Right renal cortex interstitium (tissue), 3 donors: ENCODE measurements at places on chromosomes 13 and 19. TPM values are rescaled to one million over a fixed set of nuclear protein-coding genes. Genes with fewer than 3 reads are reported as not detected.

The PSG2 gene
- not detected for polyA plus RNA-seq

The OR7D2 gene
- 0.10 TPM for polyA plus RNA-seq

GRCh38 chr13:48210178-48210577, 22.8 kb upstream of the ITM2B start:
- DNase-seq = no peak

The URAD gene
- not detected for polyA plus RNA-seq

The TNFSF13B gene
- 0.94 TPM for polyA plus RNA-seq

GRCh38 chr19:46760363-46760762, 14.1 kb upstream of the STRN4 start:
- DNase-seq = no peak

The COG6 gene
- 39.4 TPM for polyA plus RNA-seq

GRCh38 chr13:112160558-112160957, 93.6 kb downstream of the SOX1 start:
- DNase-seq = no peak

The ZNF560 gene
- 1.2 TPM for polyA plus RNA-seq

The ZNF44 gene
- polyA plus RNA-seq = 46.4 TPM

The FCHO1 gene
- polyA plus RNA-seq = 1.1 TPM

The CEP89 gene
- polyA plus RNA-seq = 31.9 TPM

DNA sequence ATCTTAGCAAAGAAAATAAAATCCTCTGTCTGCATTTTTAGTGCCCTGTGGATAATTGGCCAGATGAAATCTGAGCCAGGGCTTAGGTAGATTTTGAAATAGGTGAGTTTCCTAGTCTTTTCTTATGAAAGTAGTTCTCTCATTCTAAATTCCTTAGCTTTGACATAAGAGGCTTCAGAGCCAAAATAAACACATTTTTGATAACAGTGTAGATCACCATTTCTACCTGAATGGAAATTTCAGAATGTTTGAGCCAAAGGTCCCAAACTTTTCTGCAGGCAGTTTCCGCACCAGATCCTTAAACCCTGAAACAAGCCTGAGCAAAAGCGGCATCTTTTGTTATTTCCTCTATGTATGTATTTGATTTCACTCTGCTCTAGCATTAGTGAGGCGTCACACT, 551.2 kb downstream of the EFNB2 start:
- no peak for DNase-seq

DNA sequence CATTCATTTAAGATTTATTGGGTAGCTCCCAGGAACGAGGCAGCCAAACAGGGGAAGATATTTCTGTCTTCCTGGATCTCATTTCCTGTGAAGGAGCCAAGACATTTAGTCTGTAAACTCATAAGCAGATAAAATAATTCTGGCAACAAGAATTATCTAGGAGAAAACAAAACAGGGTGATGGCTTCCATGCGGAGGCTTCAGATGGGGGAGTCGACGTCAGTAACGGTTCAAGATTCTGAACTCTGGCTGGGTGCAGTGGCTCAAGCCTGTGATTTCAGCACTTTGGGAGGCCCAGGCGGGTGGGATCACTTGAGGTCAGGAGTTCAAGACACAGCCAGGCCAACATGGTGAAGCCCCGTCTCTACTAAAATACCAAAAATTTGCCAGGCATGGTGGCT, 1.3 kb downstream of the GNA15 start:
- peak; percentile 27 for DNase-seq

GRCh38 chr13:20654156-20654555, 49.3 kb upstream of the IL17D start:
- DNase-seq = no peak

- DNase-seq = no peak
These were observed 2.7 kb downstream of the S1PR2 start for GRCh38 chr19:10228393-10228792.

GRCh38 chr19:1521636-1522035, 2.2 kb upstream of the PLK5 start:
- no peak for DNase-seq

DNA sequence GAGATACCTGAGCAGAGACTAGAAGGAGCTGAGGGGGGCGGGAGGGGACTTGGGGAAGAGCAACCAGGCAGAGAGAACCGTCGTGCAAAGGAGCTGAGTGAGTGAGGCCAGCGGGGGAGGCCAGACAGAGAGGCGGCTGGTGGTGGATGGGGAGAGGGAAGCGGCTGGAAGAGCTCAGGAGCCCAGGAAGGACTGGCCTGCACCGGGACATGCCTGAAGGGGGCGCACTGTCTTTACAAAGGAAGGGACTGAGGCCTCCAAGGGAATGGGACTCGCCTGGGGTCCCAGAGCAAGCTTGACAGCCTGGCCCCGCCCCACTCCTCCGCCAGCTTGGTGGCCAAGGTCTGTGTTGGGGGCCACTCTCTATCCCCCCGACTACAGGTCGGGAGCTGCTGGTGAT, 14.9 kb downstream of the ONECUT3 start:
- no peak for DNase-seq

- no peak for DNase-seq
These were observed 139.9 kb downstream of the PCDH20 start for GRCh38 chr13:61275736-61276135.

The GFY gene
- polyA plus RNA-seq = not detected

GRCh38 chr19:31292639-31293185, 56.5 kb downstream of the TSHZ3 start:
- DNase-seq = no peak

The OR7C1 gene
- 0.10 TPM for polyA plus RNA-seq

GRCh38 chr19:15418231-15418578, 583 bp downstream of the AKAP8L start:
- no peak for DNase-seq

The PRODH2 gene
- polyA plus RNA-seq = 21.0 TPM

The SSC5D gene
- polyA plus RNA-seq = 1.1 TPM

- no peak for DNase-seq
These were observed 21.8 kb downstream of the SAFB2 start for GRCh38 chr19:5600797-5601196.

The SHISA2 gene
- polyA plus RNA-seq = 63.3 TPM

DNA sequence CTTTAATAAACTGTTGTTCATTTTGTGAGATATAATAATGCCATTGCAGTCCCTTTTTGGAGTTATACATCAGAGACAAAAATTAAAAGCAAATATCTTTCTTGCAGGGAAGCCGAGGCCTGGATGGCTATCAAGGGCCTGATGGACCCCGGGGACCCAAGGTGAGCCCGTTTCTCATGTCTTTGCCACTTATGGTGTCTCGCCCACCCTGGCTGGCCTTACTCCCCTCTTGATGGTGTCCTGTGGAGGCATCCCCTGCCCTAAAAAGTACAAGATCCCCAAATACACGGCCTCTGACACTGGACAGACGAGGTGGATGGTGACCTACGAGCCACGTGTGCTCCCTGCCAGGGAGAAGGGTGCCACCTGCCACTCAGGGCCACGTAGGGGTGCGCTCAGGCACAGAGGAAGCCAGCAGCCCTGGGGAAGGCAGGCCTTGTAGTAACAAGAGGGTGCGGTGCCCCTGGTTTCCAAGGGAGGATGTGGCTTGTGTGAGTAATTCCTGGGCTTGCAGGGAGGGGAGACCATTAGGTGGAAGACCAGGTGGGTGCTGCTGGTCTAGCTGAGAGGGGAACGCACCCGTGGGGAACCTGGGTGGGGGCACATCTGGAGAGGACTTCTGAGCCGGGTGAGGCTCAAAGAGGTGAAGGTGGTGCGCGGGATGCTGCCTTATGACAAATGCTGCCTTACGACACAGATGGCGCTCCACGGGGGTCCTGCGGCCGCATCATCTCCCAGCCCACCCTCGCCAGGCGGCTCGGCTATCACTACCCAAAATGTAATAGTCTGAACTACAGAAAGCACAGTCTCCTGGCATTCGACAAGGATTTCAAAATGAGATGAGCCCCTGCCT, 115.6 kb downstream of the RAB20 start:
- DNase-seq = no peak

- no peak for DNase-seq
These were observed 466.7 kb downstream of the MYO16 start for GRCh38 chr13:109096101-109096500.

DNA sequence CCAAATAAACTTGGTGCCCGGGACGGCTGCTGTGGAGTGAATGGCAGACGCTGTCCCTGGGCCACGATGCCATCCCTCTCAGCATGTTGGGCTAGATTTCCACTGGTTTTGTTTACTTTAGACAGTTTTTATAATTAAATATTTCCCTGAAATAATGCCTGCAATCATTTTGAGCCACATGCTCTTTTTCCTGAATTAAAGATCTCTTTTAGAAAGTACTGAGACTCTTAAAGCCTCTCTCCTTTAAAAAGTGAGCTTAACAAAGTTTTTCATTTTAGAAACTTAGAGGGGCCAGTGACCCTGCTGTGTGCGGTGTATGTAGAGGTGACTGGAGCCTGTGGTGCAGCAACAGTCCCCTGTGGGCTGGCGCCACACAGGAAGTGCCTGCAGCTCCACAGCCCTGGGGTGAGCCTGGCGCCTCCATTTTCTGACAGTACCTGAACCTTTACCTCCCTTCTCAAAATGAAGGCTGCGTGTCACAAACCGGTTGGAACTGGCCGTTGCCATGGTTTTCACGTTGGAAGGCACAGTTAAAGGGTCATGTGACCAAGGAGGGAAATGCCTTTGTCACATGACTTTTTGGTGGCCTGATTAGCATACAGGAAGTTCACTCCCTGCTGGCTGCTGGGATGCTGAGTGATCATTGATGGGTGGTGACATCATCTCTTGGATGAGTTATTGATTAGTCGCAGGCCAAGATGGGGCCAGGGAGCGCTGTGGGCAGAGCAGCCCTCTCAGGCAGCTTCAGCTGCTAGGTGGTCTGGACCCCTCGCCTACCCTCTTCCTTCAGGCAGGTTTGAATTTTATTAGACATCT, 26.3 kb downstream of the TSSK6 start:
- peak; percentile 85 for DNase-seq

GRCh38 chr13:91155512-91156114, 191.9 kb upstream of the MIR17HG start:
- DNase-seq = no peak

GRCh38 chr19:45363861-45364459, 6.4 kb downstream of the ERCC2 start:
- DNase-seq = no peak

The CFD gene
- polyA plus RNA-seq = 2.0 TPM

GRCh38 chr19:5048727-5049553, 80.0 kb downstream of the KDM4B start:
- DNase-seq = no peak

- no peak for DNase-seq
These were observed 43.1 kb downstream of the NFIC start for GRCh38 chr19:3409346-3410064.

The PGLYRP2 gene
- 0.07 TPM for polyA plus RNA-seq

DNA sequence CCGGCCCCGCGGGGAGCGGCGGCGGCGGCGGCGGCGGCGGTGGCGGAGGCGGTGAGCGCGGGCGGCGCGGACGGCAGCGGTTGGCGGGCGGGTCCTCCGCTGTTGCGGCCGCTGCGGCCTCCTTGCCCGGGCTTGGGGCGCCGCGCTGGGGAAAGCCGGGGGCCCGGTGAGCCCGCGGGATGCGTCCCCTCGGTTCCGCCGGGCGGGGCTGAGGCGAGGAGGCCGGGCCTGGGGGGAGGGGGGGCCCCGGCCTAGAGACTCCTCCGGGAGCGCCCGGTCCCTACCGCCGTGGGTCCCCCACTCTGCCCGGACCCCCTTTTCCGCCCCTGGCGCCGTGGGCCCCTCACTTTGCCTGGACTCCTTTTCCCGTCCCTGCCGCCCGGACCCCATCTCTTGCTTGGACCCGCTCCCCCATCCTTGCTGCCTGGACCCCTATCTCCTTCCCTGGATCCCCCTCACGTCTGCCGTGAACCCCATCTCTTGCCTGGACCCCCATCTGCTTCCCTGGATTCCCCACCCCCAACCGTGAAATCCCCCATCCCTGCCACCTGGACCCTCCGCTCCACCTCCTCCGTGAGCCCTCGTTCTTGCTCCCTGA, 28.6 kb upstream of the NDUFS7 start:
- no peak for DNase-seq

The TMEM161A gene
- 28.6 TPM for polyA plus RNA-seq

DNA sequence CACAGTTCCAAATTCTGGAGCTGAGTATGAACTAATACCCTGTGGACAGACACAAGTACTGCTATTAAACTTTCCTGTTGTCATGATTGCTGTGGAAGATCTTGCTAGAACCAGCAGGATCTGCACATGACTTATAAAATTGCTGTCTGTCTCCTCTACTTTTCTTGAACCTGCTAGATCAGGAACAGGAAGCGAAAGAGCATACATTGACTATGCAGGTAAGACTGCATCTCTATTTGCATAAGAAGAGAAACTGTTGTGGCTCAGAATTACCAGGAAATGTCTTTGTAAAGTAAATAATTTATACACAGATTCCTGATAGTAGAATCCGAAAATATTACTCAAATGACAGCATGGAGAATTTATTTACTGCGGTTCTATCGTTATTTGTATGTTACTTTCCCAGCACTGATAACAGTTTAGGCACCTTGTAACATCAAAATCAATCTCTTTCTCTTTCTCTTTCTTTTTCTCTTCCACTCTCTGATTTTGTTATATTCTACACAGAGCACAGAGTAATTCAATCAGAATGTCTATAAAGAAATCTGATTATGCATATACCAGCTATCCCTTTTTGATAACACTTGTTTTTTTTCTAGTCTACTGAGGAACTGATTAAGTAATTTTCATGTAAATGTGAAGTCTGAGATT, 226.5 kb downstream of the MYO16 start:
- no peak for DNase-seq

DNA sequence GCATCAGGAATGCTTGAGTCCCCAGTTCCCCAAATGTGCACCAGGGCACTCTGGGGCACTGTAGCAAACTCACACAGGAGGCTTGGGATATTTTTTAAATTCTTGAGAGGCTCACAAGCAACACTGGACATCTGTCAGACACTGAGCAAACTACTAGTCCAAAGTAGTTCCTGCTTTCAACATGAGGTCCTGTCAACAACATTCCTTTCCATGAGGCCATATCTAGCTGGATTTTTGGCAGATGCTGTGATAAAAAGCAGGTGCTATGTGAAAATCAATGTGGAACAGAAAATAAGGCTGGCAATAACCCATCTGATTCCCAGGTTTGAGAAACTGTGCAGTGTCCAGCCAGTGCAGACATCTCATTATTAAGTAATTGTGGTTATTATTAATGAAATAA, 50.5 kb downstream of the STARD13 start:
- DNase-seq = no peak

- no peak for DNase-seq
These were observed 41.1 kb upstream of the CHST8 start for GRCh38 chr19:33580645-33581037.

- no peak for DNase-seq
These were observed 43.5 kb downstream of the NEK5 start for GRCh38 chr13:52085421-52085820.

GRCh38 chr13:74620308-74620707, 486.1 kb upstream of the KLF12 start:
- DNase-seq = no peak

DNA sequence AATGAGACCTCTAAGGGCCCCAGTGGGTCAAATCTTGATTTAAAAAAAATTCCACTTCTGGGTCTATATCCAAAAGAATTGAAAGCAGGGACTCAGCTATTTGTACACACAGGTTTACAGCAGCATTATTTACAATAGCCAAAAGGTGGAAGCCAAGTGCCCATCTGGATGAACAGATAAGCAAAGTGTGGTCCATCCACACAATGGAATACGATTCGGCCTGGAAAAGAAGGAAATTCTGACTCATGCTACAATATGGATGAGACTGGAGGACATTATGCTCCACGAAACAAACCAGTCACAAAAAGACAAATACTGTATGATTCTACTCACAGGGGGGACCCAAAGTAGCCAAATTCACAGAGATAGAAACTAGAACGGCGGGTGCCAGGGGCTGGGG, 76.7 kb downstream of the CACNA1A start:
- no peak for DNase-seq
